ENCODE measurements at places on chromosomes 4 and X.

GRCh38 chrX:111100191-111100590 lies 4.2 kb downstream of the PAK3 start:
- DNase-seq: peak; percentile 42

DNA sequence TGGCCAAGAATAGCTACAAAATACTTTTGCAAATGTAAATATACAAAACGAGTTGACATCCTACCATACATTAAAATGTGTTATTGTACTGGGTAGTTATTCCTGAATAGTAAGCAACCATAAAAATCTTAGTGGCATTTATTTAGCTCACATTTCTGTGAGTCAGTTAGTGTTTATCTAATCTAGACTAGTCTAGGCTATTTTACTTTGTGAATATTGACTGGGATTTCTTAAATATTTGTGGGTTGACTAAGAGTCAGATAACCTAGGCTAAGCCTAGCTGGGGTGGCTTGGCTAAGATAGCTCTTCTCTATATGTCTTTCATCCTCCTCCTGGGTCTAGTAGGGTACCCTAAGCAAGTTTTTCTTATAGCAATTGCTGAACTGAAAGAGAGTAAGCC lies 543.8 kb upstream of the DIAPH2 start:
- no peak for DNase-seq

DNA sequence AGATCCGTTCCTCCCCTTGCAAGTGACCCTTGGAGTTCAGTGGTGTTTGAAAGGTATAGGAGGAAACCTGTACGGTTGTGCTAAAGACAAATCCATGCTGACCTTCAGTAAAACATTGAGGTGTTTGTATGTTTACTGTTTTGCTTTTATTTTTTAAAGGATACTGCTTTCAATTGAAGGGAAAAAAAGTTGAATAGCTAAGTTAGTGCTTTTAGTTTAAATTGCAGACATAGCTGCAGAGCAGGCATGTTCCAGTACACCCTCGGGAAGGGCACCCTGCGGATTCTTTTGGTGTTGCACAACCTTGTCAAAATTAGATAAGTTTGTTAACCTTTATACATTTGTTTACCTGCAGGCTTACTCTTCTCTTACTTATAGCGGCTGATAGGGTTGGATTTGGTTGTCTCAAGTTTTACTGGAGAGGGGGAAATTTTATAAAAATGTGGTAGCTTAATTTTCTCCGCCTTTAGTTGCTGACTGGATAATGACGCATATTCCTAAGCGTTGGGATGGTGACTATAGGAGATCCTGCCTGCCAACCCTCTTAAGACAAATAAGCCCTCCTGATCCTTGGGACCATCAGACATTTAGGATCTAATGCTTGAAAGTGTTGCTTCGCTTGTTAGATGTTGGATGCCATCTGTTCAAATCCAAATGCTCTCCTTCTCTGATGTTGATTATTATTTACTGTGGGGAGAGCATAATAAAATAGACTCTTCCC lies 2.0 kb downstream of the RAPGEF2 start:
- DNase-seq: no peak

- no peak for DNase-seq
Observed at GRCh38 chrX:73270753-73271152, 56.1 kb upstream of the NAP1L2 start.

DNA sequence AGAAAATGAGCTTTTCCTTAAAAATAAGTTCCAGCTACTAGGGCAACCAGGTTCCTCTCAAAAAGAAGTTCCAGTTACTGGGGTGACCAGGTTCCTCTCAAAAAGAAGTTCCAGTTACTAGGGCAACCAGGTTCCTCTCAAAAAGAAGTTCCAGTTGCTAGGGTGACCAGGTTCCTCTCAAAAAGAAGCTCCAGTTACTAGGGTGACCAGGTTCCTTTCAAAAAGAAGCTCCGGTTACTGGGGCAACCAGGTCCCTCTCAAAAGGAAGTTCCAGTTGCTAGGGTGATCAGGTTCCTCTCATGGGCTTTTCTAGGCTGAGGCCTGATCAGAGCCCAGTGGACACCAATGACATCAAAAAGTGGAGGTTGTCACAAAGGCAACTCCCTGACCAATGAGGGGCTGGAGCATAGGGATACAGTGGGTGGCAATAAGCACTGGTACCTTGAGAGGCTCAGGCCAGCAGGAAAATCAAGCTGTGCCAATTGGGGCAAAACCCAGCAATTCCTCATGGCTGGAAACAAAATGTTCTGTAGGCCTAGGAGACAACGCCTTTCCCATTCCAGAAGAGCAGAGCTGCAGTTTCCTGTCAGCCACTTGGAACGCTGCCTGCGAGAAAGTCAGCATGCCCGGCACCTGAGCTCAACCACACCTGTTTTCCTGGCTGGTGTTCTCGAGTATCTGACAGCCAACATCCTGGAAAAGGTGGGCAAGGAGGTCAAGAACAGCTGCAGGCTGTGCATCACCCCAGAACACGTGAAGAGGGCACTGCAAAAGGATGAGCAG lies 12.3 kb upstream of the SYTL5 start:
- DNase-seq: no peak

- DNase-seq: no peak
Observed at GRCh38 chrX:110135618-110136017, 132.7 kb downstream of the TMEM164 start.

GRCh38 chrX:31421441-31421840 lies 349.6 kb upstream of the FTHL17 start:
- DNase-seq: no peak

DNA sequence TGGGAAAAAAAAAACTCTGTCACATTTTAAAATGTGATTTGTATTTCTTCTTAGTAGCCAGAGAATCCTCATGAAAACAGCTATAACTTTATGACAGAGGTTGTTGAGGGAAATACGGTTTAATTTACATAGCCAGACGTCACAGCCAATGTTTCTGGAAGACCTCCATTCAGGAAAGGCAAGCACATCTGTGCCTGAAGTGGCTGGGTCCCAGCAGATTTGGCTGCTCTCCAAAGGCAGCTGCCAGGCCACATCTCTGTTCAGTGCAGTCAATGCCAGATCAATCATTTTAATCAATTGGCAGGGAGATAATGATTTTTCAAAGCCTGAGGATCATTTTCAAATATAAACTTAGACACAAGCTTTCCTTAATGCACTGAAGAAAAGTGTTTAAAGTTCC lies 86.5 kb upstream of the ZIC3 start:
- no peak for DNase-seq

DNA sequence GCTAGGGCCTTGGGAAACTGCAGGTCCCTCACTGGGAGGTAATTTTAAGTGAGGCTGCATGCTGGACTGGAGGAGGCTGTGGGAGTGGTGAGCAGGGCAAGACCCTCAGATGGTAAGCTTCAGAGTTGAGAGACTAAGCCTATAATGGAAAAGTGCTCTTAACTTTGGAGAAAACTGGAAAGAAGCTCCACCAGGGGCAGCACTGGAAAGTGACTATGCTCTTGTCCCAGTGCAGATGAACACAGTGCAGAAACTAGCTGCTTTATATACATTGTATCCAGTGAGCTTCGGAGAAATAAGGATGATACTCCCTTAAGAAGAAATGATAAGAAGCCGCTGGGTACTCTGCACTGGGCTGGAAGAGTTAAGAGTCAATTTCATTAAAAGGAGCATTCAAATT lies 3.2 kb upstream of the MAGEB2 start:
- DNase-seq: no peak

Measured in SK-N-DZ (cell line).